Glutamatergic neuron (in vitro differentiated cells): ENCODE measurements at places on chromosomes 16 and 17.

DNA sequence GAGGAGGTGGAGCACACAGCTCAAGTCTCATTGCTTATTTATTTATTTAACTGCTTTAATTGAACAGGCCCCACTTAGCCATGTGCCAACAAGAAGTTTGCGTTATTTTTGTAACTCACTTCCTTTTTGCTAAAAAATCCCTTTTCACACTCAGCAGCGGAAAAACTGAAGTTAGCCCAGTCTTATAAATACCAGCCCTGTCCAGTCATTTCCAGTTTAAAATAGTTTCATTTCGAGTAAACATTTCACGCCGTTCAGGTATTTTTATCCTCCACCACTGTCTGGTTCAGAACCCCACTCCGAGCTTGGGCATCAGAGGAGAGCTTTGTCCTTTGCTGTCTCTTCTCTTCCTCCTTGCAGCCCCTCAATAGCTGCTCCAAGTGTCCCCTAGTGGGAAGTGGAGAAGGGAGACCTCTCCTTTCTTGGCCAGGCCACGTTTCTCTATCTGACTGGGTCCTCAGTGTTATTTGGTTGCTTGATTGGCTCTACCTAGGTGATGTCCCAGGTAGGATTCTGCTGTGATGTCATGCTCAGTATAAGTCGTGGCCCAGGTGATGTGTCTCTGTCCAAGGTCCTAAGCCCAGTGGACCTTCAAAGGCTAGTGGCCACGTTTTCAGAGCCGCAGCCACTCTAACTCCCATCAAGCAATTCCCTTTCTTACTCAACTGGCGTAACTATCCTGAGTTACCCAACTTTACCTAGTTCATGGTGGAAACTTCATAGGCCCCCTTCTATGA is 53.0 kb upstream of the GAS7 start:
- DNase-seq: no peak

DNA sequence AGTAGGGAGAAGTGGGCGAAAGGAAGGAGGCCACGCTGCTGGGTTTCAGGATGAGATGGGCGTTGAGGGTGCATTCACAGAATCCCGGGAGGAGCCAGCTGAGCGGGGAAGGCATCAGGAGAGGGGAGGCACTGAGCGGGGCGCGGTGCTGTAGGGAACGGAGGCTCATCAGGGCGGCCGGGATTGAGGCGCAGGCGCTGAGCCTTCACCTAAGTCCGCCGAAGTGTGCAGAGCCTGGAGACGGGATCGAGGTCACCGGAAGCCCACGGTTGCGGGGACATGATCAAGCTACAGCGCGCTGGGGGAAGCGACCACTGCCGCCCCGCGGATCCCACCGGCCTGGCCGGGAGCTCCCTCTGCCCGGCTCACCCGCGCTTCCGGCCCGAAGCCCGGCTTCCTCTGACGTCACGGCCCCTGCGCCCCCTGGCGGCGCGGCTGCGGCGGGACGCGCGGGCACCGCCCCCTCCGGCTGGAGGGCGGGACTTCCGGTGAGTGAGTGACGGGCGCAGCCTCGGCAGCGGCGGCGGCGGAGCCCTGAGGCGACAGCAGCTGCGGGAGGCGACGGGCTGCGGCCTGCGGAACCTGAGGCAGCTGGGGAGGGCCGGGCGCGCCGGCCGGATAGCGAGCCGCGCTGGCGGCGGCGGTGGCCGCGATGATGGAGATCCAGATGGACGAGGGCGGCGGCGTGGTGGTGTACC is at the start of gene MAPK8IP3:
MAPK8IP3 (plus strand) TSS at position 508 of the 698 bp plus-strand sequence; CDS start at position 653, 145 bp downstream.
- DNase-seq: peak; percentile 95

DNA sequence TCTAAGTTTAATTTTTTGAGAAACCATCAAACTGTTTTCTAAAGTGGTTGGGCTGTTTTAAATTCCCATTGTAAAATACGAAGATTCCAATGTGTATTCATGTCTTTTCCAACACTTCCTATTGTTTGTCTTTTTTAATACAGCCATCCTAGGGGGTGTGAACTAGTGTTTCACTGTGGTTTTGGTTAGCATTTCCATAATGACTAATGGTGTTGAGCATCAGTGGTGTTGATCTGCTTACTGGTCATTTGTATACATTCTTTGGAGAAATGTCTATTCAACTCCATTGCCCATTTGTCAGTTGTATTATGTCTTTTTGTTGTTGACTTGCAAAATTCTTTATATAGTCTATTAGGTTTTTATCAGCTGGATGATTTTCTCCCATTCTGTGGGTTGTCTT is 239.2 kb upstream of the AXIN2 start:
- no peak for DNase-seq

DNA sequence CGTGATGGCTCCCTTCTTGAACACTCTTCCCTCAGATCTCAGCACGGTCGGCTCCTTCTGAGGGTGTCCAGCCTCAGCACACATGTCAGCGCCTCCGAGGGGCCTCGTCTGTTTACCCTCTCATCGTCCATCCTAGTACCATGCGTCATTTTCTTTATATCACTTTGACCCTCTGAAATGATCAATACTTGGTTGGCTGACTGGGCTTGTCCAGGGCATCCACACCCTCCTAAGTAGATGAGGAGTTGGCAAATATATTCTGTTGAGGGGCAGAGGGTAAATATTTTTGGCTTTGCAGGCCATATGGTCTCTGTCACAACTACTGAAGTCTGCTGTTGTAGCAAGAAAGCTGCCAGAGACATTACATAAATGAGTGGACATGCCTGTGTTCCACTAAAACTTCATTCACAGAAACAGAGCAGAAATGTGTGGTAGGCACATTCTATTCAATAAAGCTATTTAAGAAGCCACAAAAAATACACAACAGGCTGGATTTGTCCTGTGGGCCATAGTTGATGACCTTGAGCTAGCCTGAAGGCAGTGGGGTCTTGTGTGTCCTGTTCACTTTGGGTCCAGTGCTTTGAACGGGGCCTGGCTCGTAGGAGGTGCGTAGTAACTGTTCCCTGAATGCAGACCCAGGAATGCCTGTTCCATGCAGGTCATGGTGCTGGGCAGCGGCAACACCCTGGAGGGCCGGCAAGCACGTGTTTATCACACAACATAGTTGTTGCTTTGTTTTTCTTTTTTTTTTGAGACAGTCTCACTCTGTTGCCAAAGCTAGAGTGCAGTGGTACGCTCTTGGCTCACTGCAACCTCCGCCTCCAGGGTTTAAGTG is 185.8 kb downstream of the SNX29 start:
- no peak for DNase-seq

GRCh38 chr16:6375465-6376075 is 957.1 kb upstream of the RBFOX1 start:
- peak; percentile 24 for DNase-seq

GRCh38 chr17:28968231-28968913 is 17.1 kb upstream of the PHF12 start:
- no peak for DNase-seq
